ENCODE measurements at places on chromosomes 7 and 10. TPM values are rescaled to one million over a fixed set of nuclear protein-coding genes. Genes with fewer than 3 reads are reported as not detected.
A peak's percentile ranks its signal among the peaks of the same experiment; 100 is the strongest.

Gene CYP2W1
- total RNA-seq, result not detected

Gene RBAK
- total RNA-seq, result 11.9 TPM

- no peak overlapping the region for H3K4me3 ChIP-seq
- no peak for DNase-seq
- no peaks in the 10 kb centered on the region for H3K4me1 ChIP-seq
- no peaks in the 10 kb centered on the region for H3K36me3 ChIP-seq
Measured at GRCh38 chr10:4691301-4691700, 134.7 kb upstream of the AKR1E2 start.

- H3K27ac ChIP-seq, result no peak overlapping the region
- DNase-seq, result no peak
- no peaks in the 10 kb centered on the region for H3K4me1 ChIP-seq
- no peaks in the 10 kb centered on the region for H3K27me3 ChIP-seq
- peaks cover 6% of the 10 kb centered on the region for H3K36me3 ChIP-seq
Measured at GRCh38 chr10:88227342-88228018, 355.6 kb downstream of the RNLS start.

DNA sequence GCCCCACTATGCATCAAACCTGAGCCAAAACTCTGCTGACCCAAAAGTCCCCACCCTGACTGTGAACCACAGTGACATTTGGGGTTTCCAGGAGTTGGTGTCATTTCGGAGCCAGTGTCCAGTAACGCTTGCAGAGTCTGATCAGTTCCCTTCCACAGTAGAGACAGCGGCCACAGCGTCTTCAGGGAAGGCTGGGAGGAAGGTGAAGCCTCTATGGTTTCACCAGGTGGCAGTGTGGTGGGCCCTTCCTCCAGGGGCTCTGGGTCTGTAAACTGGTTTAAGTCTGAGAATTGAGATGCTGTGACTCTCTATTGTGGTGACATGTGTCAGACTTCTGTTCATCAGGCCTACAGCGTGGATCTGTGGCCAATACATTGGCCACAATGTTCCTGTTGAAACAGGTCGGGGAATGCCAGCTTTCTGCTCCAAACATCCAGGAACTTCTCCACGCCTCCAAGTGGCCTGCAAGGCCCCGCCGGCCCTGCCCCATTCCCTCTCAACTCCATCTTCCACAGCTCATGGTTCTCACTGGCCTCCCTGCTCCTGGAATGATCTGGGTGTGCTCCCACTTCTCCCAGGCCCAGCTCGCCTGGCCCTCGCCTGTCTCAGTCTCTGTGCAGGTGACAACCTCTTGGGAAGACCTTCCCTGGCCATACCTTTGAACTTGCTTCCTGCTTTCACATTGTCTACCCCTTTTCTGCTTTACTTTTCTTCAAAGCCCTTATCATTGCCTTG is 124.5 kb upstream of the FAM20C start:
- DNase-seq, result no peak
- peak overlapping the region; percentile 6 for H3K27ac ChIP-seq
- H3K4me3 ChIP-seq, result no peak overlapping the region
- no peaks in the 10 kb centered on the region for H3K27me3 ChIP-seq
- H3K36me3 ChIP-seq, result no peaks in the 10 kb centered on the region

Data from activated CD8-positive, alpha-beta memory T cell treated with anti-CD3 and anti-CD28 coated beads, Interleukin-2, amount 10 ng/mL, durations not matched to agents 7 days and 5 days (primary cell).